Colonic mucosa (tissue), 4 donors: ENCODE measurements at places on chromosomes 16 and 17. TPM values are rescaled to one million over a fixed set of nuclear protein-coding genes. Genes with fewer than 3 reads are reported as not detected.

Gene AGRP
- not detected for total RNA-seq

Gene PHOSPHO1
- total RNA-seq: not detected

Gene PIK3R5
- 2.5 TPM for total RNA-seq

Gene SOST
- not detected for total RNA-seq

Gene CTRB1
- 19.1 TPM for total RNA-seq

Gene MLKL
- 13.9 TPM for total RNA-seq

Gene TMIGD1
- total RNA-seq: 107 TPM

Gene KRT15
- 5.8 TPM for total RNA-seq

Gene XYLT1
- 18.3 TPM for total RNA-seq

Gene CDH11
- total RNA-seq: 17.1 TPM

Gene TMEM220
- 14.5 TPM for total RNA-seq

Gene TGFB1I1
- total RNA-seq: 10.9 TPM

Gene KRTAP2-1
- not detected for total RNA-seq

Gene NME1
- 168 TPM for total RNA-seq

Gene C17orf78
- not detected for total RNA-seq
